ENCODE measurements at places on chromosomes 16 and 17.

GRCh38 chr16:3234857-3235561 is at the start of gene ZNF200:
TSS of gene ZNF200 (minus strand) at chr16:3235158. CDS start at chr16:3233755, 1,403 bp downstream.
- peak; percentile 76 for DNase-seq

DNA sequence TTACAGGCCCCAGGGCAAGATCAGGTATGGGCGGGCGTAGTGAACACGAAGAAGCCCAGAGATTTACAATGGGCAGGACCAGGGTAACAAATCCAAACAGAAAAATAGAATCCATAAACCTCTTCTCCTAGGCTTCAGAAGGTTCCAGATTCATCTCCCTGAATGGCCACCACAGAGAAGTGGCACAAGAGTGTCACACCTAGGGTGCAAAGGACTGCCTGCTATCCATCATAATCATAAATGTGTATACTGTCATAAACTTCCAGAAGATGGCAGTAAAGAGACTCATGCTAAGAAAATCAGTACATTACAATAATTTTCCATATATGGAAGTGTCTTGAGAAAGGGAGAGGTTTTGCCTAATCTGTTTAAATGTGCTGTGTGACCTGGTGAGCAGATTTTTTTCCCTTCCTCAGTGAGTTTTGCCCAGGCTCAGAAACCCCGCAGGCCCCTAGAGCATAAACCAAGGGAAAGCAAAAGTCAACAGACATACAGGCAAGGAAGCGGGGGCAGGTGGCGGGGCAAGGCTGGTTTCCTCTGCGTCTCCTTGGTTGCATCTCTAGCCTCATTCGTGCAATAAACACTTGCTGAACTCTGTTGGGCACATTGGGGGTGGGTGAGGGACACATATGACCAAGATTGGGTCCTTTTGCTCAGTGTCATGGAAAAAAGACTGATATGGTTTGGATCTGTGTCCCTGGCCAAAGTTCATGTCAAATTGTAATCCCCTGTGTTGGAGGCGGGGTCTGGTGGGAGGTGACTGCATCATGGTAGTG is 92.0 kb upstream of the CDH5 start:
- DNase-seq, result no peak

GRCh38 chr17:2689411-2690164 is 22.0 kb downstream of the CLUH start:
- DNase-seq, result no peak

DNA sequence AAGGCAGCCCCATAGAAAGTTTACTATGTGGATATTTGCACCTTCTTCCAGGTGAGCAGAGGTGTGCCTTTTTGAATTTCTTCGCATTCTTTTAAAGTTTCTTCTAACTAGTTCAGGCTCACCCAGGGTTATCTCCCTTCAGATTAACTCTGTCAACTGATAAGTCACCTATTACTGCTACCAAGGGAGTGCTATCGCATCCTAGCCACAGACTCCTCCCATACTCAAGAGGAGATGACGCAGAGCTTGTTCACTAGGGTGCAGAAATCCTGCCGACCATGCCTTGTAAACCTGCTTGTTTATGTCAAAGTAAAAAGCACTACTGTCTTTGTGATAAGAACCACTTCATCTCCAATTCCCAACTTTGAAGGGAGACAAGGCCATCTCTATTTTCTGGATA is 390.1 kb downstream of the RBFOX1 start:
- no peak for DNase-seq

DNA sequence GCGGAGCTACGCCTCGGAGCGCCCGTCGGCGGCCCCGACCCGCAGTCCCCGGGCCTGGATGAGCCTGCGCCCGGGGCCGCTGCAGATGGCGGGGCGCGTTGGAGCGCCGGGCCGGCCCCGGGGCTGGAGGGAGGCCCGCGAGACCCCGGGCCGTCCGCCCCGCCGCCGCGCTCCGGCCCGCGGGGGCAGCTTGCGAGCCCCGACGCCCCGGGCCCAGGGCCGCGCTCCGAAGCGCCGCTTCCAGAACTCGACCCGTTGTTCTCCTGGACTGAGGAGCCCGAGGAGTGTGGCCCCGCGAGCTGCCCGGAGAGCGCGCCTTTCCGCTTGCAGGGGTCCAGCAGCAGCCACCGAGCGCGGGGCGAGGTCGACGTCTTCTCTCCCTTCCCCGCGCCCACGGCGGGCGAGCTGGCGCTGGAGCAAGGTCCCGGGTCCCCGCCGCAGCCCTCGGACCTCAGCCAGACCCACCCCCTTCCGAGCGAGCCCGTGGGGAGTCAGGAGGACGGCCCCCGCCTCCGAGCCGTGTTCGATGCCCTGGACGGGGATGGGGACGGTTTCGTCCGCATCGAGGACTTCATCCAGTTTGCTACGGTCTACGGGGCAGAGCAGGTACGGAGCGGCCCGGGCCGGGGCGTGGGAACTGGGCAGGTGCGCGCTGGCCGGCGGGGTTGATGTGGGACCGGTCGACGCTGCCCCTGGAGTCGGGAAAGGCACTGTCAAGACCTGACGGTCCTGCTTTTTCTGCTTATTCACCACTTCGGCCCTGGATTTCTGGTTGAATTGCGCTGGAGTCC is 861 bp downstream of the RAB11FIP3 start:
- DNase-seq, result no peak

GRCh38 chr16:11202260-11203091 is 53.5 kb downstream of the SOCS1 start:
- DNase-seq, result no peak

DNA sequence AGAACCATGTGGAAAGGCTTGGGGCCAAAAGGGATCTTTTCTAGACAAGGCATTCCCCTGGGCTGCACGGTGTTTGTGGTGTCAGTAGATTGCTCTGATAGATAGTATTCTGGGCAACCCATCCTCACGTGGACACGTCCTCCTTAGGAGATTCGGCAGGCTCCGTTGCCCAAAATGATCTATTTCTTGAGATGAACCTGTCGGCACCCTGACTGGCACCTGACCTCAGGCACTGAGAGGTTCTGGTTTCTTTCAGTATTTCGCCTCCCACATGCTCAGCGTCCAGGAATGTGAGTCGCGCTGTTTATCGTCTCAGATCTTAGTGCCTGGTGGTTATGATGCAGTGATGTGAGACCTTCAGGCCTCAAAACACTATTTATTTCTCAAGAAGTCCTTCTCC is 89.7 kb downstream of the MARCHF10 start:
- no peak for DNase-seq

DNA sequence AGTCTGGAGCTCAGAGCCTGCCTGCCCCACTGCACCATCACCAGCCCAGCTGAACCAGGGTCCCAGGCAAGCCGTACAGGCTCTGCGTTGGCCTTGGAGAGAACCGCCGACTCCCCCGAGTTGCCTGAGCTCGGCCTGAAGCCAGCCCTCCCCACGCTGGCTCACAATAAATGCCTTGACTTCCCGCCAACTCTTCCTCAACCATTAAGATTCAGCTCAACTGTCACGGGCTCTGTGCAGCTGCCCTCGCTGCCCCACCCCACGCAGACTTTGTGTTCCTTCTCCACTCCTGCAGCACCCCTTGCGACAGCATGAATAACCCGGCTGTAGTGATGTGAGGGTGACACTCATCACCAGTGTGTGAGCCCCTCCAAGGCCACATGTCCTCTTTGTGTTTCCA is 4.8 kb upstream of the QPRT start:
- no peak for DNase-seq

GRCh38 chr16:23014592-23014991 is 134.7 kb downstream of the USP31 start:
- no peak for DNase-seq

DNA sequence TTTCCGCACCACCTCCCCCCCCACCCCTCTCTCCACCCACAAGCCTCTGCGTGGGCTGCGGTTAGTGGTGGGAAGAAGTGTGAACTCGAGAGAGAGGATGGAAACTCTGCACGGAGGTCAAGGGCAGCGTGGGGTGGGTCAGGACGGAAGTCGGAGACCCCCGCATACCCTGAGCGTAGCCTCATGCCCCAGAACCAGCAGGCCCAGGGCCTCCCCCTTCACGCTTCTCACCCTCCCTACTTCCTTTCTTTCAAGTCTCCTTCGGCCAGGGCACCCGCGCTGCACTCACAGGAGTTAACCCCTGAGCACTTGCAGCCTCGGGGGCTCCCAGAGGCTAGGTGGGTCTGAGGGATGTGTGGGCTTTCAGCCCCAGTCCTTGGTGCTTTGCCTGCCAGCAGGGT is 9.2 kb downstream of the TBKBP1 start:
- no peak for DNase-seq

DNA sequence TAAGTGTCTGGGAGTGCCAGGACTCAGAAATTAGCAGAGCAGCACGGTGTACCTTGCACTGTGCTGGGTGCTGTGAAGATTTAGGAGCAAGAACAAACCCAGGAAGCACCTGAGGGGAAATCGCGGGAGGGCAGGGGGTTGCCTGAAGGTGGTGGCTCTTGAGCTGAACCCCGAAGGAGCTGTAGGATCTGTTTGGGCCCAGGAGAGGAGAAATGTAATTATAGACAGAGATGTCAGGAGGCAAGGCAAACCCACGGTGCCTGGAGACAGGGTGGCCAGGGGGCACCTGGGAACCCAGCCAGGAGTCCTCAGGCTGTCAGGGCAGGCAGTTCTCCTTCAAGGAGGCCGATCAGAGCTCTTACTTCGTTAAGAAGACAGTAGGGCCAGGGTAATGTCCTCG is 109.1 kb downstream of the C16orf78 start:
- DNase-seq, result no peak

DNA sequence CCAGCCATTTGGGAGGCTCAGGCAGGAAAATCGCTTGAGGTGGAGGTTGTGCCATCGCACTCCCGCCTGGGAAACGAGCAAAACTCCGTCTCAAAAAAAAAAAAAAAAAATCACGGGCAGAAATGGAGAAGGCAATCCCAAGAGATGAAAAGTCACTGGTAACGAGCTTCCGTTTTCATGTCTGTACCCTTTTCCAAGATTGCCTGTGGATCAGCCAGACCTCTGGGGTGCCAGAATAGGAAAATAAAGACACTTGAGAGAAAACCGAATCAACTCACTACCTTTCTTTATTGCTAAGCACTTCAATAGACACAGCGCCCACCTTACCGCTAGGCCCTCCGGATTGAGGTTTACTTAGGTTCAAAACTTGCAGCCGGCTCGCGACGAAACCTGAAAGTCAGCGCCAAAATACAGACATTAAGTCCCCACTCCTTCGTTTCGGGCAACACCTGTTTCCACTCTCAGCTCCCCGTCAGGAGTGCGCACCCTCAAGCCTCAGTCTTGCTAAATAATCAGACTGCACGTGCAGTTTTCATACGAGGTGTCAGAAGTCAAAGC is 970 bp upstream of the TRAF7 start:
- no peak for DNase-seq

GRCh38 chr17:77882040-77882439 is 76.5 kb upstream of the TNRC6C start:
- DNase-seq, result no peak

DNA sequence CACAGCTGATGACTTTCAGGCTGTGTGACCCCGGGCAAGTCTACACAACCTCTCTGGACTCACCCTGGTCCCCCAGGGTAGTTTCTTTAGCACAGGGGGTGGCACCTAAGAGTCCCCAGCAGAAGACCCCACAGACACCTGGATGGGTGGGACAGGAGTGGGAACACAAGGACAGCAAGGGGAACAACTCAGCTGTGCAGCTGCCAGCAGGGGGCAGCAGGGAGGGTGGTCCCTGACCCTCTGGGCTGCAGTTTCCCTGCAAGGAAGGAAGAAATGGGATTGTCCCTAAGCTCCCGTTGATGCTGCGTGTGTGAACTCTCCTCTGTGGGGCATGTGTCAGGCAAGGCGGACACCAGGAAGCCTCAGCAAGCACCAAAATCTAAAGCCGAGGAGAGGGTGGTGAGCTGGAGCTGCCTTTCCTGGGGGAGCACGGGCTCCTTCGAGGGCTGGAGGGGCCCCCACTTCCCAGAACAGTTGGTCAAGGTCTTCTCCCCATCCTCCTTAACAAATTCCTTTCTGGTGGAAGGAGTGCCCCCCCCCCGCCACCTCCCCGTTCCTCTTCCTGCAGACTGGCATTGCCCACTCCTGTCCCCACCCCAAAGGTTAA is 24.1 kb upstream of the CDH5 start:
- DNase-seq, result no peak

- DNase-seq, result no peak
Measured at GRCh38 chr16:27924411-27925118, 138.9 kb downstream of the GSG1L start.

- DNase-seq, result no peak
Measured at GRCh38 chr17:56678249-56679114, 85.0 kb downstream of the NOG start.

GRCh38 chr16:28495098-28495793 is 803 bp downstream of the APOBR start:
- no peak for DNase-seq

DNA sequence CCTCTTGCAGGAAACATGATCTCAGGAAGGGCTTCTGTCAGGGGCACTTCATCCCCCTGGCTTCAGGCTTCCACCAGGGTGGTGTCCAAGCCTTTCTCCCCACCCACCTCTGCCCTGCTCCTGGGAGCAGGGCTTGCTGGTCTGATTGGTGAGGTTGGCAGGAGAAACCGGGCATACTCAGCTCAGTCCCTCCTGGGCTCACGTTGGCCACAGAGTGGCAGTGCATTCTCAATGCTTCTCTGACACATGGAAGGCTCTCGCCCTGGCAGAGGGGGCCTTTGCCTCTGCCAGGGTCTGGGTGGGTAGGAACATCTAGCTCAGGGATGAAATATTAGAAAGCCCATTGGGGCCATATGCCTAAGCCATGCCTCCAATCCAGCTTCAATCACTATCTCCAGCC is 142.8 kb downstream of the AXIN2 start:
- no peak for DNase-seq

- no peak for DNase-seq
Measured at GRCh38 chr16:86521236-86522197, 11.2 kb downstream of the FOXF1 start.

DNA sequence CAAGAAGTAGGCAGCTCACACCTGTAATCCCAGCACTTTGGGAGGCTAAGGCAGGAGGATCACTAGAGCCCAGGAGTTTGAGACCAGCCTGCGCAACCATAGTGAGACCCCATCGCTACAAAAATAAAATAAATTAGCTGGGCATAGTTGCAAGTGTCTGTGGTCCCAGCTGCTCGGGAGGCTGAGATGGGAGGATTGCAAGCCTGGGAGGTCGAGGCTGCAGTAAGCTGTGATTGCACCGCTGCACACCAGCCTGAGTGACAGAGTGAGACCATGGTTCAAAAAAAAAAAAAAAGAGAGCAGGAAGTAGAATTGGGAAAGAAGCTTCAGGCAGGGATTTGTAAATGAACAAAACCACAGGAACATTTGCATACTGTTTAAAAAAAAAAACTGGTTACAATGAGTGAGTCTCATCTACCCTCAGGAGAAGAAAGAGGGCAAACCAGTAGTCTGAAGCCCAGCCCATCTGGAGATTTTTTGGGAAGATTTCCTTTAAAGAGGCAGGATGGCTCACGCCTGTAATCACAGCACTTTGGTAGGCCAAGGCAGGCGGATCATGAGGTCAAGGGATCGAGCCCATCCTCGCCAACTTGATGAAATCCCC is 7.9 kb downstream of the MPV17L start:
- no peak for DNase-seq
